ENCODE measurements at places on chromosomes 2 and 18.

DNA sequence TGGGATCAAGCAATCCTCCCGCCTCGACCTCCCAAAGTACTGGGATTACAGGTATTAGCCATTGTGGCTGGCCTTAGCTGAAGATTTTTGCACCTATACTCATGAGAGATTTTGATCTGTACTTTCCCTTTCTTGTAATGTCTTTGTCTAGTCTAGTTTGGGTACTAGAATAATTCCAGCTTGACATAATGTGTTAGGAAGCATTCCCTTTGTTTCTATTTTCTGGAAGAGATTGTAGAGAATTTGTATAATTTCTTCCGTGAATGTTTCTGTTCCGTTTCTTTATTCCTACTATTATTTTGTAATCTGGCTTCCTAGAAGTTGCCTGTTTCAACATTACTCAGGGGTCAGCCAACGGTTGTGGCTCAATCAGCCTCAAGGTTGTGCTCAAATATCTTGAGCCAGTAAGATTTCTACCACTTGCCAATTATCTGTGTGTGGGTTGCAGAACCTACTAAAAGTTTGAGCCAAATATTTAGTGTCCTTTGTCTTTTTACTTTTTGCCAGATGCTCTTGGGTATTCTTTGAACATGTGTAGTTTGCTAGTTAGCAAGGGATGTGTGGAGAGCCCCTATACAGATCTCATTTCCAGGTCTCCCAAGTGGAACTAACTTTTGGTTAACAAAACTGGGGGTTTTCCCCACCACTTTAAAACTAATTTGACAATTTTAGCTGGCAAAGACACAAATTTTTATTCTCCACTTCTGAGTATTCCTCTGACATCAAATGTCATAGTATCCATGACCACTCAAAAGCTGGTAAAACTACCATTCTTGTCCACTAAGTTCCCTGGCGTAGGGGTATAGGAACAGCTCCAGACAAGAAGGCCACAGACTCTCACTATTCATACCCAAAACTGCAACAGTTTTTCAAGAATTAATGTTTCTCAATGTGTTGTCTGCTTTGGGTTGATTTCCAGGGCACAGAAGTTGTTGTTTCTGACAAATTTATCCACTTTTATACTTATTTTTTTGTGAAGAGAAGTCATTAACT lies 42.8 kb upstream of the BAZ2B start:
- DNase-seq: no peak

DNA sequence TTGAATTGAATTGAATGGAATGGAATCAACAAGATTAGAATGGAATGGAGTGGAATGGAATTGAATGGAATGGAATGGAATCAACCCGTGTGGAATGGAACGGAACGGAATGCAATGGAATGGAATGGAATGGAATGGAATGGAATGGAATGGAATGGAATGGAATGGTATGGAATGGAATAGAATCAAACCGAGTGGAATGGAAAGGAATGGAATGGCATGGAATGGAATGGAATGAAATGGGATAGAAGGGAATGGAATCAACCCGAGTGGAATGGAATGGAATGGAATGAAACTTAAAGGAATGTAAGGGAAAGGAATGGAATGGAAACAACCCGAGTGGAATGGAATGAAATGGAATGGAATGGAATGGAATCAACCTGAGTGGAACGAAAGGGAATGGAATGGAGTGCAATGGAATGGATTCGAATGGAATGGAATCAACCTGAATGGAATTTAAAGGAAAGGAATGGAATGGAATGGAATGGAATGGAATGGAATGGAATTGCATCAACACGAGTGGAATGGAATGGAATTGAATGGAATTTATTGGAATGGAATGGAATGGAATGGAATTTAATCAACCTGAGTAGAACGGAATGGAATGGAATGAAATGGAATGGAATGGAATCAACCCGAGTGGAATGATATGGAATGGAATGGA lies 1146.6 kb downstream of the RPIA start:
- DNase-seq: no peak

DNA sequence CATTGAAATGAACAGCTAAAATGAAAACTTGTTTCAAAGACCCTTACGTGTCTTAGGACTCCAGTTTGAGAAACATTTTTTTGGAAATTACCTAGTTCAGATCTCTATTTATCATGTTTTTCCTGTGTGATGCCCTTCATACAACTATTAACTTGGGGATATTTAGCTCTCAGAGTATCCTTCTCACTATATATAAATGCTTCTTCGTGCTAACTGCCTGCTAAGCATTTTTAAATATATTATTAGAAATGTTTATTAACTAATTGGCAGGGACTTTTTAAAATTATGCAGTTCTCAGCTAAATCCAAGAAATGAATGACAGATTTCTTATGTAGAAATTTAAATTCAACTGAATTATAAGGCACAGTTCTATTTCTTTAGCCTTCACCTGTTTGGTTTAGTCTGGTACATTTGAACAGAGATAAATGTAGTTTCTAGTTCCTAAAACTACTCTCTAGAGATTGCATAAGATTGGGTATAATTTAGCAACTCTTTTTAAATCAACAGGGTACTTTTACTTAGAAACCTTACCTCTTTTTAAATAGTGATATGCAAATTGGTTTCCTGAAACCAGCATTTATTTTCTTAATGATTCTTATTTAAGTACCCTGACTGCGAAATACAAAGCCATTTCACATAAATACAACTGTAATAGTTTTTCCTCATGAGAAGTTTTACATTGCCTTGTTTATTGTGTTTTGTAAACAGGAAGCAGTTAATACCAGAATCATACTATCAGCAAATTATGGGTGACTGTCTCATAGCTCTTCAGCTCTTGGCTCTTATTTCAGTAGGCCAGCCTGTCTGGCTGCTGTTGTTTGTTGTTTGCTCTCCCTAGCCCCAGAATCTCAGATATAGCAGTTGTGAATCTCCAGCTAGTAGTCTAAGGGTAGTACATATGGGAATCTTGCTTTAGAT lies 140.7 kb downstream of the PTRHD1 start:
- DNase-seq: no peak

GRCh38 chr2:57906152-57906732 lies 140.4 kb upstream of the VRK2 start:
- no peak for DNase-seq

GRCh38 chr2:173034143-173034542 lies 41.5 kb upstream of the MAP3K20 start:
- DNase-seq: no peak
